ENCODE measurements at places on chromosomes 7 and 10.
A peak's percentile ranks its signal among the peaks of the same experiment; 100 is the strongest.

- no peak for DNase-seq
These were observed 356.3 kb upstream of the GALNT17 start for GRCh38 chr7:70775570-70776156.

DNA sequence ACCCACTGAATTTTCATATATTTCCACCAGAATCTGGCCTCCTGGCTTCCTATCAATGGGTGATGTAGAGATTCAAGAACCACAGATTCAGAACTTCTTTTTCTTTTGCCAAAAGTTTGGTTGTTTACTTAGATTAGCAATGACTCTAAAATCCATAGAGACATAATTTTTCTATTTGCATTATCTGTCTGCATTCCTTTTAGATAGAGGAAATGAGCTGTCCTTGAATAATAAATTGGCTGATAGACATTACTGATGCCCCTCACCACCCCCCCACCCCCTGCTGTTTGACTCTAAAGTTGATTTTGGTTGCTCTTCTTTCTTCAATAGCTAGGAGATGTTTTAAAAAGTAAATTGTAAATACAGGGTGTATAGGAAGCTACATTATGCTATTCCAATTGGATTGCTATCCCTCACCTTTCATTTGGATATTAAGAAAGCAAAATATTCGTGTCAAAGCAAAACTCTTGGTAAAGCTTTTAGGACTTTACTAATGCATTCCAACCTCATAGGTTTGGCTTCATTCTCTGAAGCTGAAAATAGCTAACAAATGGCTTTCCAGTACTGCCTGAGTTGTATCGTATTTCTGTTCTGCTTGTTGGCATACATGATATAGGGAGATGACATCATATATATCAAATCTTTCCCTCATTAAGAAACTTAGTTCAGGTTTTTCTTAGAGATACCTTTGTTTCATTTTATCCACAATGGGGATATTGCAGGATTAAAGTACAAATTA, 606.0 kb downstream of the ARL4A start:
- no peak for DNase-seq

DNA sequence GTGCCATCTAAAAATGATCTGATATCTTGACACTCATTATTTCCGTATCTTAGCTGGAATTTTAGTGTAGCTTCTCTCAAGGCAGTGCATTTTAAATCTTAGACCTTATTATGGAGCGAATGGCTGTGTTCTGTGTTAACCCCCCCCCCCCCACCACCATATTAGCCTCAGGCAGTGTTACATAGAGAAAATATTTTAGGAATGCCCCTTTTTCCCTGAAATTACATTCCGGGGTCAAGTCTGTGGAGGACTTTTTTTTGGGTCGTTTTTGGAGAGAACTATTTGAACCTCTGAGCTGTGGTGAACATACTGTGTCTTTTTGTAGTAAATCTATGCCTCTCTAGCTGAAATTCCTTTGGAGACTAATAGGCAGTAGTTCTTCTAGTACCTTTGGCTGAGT, 3.1 kb downstream of the CCDC126 start:
- no peak for DNase-seq

DNA sequence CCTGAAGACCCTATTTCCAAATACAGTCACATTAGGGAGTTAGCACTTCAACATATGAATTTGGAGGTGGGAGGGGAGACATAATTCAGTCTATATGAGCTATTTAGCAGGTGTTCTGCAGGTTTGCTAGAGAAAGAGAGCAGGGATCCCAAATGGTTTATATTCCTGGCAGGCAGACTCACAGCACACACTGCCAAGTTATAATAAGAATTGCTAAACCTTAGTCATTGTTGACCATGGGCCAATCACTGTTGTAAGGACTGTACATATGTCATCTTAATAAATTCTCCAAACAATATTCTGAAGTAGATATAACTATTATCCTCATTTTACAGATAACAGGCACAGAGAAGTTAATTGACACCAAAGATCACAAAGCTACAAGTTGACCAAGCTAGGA, 1.5 kb upstream of the CCDC3 start:
- DNase-seq = no peak

- no peak for DNase-seq
These were observed 8.8 kb downstream of the MXI1 start for GRCh38 chr10:110216240-110216639.

DNA sequence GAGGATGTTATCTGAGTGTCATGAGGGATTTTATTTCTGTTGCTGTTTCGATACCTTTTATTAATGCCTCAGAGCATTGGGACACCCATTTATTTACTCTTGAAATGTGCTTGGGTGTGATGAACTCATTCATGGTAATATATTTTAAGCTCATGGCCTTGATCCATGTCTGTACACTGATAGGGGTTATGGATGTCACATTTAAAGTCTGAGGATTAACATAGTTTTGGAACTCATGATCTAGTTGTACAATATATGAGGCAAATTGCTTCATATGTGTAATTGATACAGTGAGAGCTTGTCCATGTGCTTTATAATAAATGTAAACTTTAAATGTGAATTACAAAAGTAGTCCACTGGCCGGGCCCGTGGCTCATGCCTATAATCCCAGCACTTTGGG, 23.0 kb upstream of the ZRANB1 start:
- no peak for DNase-seq

DNA sequence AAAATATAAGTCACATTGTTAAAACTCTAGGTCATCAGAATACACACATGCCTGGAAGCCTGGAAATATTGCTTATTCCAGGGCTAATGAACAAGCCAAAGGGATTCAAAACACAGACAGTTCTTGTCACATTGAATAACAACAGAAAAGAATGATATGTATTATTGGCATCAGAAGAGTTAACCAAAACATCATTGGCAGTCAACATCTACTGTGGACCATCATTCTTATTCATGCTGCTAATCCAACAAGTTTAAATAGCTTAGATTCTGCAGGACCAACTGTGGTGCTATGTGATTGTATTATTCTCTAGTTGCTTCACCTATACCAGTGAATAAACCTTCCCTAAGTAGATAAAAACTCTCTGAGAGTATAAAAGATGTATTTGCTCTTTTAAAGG, 198.3 kb downstream of the NEBL start:
- DNase-seq = no peak

DNA sequence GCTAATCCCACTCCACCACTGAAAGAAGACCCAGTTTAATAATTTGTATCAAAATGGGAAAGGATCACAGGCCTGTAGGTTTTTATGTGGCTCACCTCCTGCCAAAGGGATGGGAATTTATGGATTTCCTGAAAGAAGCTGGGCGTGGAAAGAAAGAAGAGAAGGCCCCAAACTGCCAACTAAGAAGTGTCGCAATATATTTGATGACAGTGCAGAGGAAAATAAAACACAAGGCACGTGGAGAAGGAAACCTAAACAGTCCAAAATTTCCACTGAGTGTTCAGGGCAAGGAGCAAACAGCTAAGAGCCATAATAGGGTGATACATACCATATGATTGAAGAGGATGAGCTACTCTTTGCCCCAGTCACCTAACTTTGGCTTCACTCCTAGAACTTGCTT, 667.2 kb downstream of the GATA3 start:
- DNase-seq = no peak

- DNase-seq = no peak
These were observed 98.6 kb upstream of the BTBD16 start for GRCh38 chr10:122172361-122173008.

DNA sequence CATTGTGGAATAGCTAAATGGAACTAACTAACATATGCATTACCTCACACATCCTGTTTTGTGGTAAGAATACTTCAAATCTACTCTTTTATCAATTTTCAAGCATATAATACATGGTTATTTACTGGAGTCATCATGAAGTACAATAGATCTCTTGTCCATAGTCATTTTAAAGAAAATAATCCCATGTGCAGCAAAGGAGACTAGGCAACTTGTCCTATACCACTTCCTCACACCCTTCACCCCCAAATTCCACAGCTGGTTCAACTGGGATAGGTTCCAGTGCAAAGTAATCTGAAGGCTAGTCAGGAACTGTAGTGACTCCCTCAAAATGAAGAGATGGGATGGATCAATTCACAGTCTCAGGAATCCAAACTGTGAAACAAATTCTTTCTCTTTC, 176.1 kb downstream of the SGMS1 start:
- DNase-seq = no peak

DNA sequence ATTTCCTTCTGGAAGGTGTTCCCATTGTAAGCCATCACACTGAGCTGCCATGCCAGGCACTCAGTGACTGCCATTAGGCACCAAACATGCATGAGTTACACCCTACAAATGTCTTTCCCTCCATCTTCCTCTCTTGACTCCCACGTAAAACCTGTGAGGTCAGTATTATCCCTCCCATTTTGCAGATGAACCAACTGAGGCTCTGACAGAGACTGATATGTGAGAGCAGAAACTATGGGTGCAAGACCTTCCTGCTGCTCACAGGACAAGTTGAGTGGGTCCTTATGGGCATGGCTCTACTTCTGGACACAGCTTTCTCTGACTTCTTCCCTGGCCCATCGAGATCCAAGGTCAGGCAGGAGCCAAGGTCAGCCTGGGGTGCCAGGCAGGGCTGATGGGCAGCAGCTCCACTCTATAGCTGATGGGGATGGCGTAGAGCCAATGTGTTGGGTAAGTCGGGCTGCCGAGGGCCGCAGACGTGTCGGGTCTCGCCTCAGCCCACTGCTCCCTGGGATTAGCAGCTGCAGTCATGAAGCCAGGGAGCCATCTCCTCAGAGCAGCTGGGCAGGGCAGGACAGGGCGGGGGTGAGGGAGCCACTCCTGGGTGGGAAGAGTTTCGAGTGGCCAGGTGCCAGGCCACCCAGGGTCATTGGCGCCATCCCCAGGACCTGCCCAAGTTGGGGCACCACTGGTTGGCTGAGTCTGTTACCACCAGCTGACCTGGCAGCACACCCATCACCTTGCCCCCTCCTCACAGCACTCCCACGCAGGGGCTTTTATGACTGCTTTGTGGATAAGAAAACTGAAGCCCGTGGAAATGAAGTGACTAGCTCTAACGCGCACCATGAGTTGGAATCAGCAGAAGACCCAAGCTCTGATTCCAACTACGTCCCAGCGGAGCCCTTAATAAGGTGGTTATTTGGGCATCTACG, 117.8 kb upstream of the ZMIZ1 start:
- DNase-seq = no peak

DNA sequence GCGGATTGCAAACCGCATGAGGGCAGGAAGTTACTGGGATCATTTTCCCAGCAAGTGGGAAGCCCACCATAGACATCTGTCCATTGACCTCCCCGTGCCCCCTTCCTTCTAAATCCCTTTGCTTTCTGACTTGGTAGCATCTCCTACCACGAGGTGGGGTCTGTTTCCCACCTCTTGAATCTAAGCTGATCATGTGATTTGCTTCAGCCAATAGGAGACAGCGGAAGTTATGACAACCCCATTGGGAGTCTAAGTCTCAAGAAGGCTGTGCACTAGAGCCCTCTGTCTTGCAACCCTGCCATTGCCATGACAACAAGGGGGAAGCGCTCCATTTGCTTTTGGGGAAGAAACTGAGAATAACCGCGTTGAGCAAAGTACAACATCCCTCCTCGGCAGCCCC, 39.2 kb upstream of the CARD11 start:
- DNase-seq = no peak

DNA sequence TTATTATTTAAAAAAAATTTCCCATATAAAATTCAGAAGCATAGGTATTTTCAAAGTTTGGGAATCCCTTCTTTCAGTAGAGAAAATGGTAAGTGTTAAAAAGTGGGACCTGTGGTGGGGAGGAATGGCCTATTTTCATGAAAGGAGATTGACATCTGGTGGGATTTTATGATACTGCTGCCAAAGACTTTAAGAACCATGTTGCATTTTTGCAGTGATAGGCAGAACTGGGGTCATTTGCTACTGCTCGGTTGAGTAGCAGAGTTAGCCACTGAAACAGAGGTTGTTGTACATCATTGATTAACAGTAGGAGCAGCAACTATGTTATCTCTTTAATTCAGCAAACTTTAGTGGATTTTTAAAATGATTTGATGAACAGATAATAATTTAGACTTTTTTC, 4.4 kb downstream of the BICC1 start:
- DNase-seq = no peak

DNA sequence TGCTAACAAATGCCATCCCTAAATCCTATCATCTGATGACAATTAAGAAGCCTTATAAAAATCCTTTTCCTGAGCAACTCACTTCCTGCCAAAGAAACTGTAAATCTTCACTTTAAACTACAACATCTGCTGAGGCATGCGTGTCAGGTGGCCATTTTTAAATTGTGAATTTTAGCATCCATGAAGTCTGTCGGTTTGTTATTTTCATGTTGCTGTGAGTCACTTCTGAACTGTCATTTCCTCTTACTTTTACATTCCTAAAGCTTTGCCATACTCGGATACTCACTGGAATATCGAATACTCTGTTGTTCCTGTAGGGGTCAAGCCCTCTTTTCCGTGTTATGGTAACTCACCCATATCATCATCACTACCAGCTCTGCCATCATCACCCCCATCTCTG, 34.3 kb upstream of the TMEM26 start:
- no peak for DNase-seq

DNA sequence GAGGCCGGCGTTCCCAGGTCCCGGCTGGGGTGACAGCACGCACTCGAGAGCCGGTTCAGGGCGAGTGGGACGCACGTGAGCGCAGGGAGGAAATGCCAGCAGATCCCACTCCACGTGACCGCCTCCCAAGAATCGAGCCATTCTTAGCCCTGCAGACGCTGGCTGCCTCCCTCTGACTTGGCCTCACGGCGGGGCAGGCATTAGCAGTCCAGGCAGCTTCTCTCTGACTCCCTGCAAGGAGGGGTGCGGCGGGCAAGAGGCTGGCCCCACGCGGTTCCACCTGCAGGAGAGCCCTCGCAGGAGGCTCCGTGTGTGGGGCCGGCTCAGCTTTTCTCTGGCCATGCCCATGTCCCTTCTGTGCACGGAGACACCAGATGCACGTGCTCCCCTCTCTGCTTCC, 10.1 kb downstream of the GPR146 start:
- DNase-seq = peak; percentile 45

GRCh38 chr10:112365014-112365432, 8.9 kb upstream of the ACSL5 start:
- DNase-seq = no peak

DNA sequence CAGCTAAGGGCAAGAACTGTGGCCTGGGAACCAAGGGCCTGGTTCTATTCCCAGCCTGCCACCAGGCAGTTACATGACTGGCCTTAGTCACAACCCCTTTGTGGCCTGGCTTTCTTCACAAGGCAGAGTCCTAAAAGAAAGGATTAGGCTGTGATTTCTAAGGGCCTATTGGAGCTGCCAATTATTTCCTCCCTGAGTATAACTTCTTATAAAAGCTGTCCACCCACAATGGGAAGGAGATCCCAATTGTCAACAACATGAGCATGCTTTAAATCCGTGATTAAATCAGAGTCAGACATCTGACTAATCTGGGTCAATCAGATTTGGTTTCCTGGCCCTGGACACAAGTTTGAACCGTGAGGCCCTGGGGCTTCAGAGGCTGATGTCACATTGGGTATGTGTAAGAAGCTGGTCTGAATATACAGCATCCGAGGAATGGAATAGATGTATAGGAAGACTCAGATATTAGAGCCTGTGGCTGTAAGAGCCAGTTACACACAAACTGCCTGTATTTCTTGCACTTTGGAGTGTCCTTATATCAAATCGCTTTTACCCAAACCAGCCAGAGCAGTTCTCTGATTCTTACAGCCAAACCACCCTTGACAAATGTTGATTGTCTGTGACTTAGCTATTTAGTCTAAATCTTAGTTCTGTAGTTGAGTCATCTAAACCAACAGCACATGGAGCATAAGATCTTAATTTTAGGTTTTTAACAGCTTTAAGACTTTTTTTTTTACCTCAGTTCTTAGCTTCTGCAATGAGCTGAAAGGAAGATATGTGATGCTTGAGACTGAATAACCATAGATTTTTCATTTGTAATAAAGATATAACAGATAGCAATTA, 61.3 kb downstream of the ABCB4 start:
- DNase-seq = no peak

GRCh38 chr7:99460651-99461050, 5.3 kb downstream of the ATP5MF start:
- peak; percentile 17 for DNase-seq

Measured in posterior cingulate gyrus (tissue), 11 donors.